D721Med (cell line): ENCODE measurements at places on chromosomes 4 and X.

- DNase-seq, result no peak
These were observed 30.7 kb downstream of the ARHGEF9 start for GRCh38 chrX:63754136-63754859.

GRCh38 chr4:28317221-28317620, 1456.6 kb downstream of the STIM2 start:
- no peak for DNase-seq

- DNase-seq, result no peak
These were observed 137.8 kb downstream of the UCHL1 start for GRCh38 chr4:41394481-41394894.

GRCh38 chrX:20455001-20455400, 188.3 kb upstream of the RPS6KA3 start:
- DNase-seq, result no peak

DNA sequence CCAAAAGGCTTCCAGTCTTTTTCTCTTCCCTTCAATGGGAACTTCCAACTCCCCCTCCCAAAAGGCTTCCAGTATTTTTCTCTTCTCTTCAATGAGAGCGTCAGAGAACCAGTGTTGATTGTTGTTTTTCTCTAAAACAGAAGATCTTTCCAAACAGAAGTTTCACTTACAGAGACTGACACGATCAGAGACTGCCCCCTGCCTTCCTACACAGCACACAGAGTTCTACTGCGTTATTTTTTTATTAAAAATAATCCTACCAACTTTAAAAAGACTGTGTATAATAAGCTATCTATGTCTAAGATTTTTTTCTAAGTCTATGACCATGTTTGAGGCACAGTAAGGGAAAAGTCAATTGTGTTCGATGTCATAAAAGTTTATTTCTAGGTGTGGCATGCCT, 3.5 kb upstream of the HTR2C start:
- DNase-seq, result no peak

DNA sequence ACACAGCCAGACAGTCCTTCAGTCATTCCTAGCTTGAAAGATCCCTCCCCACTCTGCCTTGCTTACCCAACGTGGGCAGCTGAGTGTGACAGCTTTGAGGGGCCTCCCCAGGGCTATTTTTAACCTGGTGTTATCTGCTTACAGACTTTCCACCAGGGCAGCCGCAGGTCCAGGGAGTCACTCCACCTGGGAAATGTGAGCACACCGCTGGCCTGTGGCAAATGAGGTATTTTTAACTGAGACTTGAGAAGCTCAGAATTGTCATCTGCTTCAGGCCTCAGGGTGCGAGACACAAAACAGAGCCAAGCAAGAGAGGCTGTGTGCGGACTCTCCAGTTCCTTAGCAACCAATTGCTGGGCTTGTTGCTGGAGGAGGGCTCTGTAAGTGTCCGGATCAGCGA, 13.0 kb downstream of the CORIN start:
- no peak for DNase-seq

DNA sequence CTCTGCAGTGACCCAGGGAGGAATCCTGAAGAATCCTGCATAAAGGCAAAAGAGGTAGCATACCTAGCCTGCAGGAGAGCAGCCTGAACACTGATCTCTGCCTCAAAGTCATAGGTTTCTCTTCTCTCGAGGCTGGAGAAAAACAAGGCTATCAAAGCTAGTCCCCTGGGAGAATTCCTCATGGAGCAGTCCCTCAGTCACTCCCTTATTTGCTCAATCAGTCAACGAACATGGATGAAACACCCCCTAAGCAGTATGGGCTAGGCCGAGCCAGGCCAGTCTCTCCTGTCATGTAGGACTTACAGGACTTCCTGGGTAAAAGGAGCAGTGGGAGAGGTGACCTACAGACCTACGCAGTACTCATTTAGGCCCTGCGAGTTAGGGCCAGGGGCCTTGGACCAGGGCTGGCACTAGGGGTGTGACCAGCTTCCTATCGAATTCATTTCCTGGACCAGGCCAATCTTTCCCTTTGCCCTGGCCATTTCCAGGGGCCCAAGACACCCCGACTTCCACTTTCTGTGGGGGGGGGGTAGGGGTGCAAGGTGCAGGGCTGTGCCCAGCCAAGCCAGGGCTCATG, 164.1 kb downstream of the EFNB1 start:
- no peak for DNase-seq

DNA sequence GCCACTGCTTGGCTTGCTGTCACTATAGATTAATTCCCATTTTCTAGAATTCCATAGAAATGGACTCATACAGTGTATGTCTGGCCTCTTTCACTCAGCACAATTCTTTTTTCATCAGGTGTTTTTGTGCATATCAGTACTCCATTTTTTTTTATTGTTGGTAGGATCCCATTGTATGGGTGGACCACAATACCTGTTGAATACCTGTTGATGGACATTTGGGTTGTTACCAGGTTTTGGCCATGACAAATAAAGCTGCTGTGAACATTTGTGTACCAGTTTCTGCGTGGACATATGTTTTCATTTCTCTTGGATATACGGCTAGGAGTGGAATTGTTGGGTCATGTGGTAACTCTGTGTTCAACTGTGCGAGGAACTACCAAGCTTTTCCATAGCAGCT, 14.9 kb downstream of the ZFP92 start:
- DNase-seq, result no peak

DNA sequence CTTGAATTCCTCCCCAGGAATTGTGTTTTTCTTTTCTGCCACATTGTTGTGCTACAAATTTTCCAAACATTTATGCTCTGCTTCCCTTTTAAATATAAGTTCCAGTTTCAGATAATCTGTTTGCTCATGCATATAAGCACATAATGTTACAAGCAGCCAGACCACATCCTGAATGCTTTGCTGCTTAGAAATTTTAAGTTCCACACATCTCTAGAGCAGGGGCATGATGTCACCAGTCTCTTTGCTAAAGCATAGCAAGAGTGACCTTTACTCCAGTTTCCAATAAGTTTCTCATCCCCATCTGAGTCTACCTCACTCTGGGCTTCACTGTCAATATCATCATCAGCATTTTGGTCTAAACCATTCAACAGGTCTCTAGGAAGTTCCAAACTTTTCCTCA, 932.5 kb downstream of the SH3BGRL start:
- no peak for DNase-seq

GRCh38 chrX:54358424-54359211, 772 bp upstream of the WNK3 start:
- DNase-seq, result no peak

DNA sequence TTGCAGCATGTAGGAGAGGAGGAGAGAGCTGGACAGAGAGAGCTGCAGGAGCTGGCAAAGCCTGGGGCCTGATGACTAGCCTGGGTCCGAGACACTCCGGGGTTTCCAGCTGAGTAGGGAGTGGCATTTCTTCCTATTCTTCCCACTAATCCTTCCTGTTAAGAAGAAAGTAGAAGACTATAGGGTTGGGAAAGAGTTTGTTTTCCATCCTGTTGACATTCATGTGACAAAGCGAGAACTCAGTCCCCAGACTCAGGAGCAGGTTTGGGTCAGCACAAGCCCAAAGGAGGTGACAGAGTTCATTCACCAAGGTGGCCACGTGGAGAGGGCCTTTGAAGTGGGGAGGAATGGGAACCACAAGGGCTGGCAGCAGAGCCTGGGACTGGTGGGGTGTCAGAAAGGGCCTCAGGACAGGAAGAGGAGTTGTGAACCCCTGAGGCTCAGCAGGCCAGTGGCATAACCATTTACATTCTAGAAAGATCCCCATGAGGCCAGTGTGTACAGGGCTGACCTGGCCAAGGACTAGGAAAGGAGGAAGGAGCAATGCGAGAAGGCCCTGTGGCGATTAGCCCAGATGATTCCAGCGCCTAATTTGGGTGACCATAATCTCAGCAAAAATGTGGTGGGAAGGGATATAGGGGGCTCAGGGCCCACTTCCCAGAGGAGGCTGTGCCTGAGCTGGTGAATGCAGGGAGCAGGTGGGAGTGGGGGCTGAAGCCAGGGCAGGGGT, 3.3 kb upstream of the HAUS3 start:
- DNase-seq, result no peak

GRCh38 chr4:17187003-17187402, 288.6 kb upstream of the LDB2 start:
- DNase-seq, result no peak

DNA sequence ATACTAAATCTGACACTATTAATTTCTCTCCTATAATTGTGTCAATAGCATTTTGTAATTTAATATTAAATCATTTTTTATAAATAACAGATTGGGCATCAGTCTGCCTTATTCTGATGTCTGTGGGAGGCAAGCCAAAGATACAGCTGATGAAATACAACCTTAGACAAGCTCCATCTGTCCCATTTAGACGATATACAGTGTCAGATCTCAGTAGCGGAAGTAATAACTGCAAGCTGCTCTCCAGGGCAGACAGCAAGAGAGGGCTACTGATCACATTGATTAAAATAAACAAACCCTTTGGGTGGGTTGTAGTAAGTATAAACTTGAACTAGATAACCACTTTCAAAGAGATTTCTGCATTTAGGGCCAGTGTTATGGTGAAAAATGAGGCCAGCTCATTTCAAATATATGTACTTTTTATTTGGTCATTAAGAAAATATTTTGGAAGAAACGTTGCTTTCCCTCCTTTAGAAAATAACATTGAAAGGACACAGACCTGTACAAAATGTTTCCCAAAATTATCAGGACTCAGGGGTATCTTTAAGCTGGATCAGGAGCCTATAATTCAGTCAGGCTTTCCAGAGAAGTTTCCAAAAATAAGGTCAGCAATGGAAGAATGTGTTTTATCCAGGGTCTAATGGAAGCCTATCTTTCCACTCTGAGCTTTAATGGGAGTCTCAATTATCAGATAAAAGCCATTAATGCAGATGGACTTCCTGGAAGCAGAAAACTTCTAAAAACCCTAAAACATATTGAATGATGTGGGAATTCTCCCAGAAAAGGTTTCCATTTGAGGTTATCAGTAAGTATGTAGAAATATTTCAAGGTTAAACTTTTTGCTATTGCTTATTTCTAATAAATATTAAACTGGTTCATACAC, 1028.8 kb upstream of the IGFBP7 start:
- DNase-seq, result no peak

- DNase-seq, result no peak
These were observed 41.0 kb upstream of the PDLIM5 start for GRCh38 chr4:94410678-94411206.

DNA sequence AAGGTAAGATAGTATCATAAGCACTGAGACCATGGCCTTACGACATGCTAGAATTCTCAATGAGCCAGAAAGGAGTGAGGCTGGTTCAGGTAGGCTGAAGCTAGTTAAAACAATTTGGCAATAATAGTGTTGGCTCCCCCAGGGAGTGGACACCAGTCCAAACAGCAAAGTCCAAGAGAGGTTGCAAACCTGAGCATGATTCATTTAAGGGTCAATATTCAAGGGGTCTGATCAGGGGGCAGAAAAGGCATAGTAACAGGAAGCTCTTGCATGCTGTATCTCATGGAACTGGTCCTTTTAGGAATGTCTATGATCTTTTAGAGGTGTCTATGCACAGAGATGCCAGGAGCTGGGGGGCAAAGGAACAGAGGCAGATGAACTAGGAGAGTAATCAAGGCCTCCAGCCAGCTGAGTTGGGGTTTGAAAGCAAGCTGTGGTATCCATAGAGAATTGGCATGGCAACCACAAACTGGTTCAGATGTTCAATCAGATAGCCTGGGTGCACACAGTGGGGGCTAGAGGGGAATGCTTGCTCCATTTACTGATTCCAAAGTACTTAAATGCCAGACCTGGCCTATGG, 5.1 kb downstream of the GJB1 start:
- DNase-seq, result no peak
